Gastroesophageal sphincter (tissue), 4 donors: ENCODE measurements at places on chromosomes 7 and 10. TPM values are rescaled to one million over a fixed set of nuclear protein-coding genes. Genes with fewer than 3 reads are reported as not detected.

DNA sequence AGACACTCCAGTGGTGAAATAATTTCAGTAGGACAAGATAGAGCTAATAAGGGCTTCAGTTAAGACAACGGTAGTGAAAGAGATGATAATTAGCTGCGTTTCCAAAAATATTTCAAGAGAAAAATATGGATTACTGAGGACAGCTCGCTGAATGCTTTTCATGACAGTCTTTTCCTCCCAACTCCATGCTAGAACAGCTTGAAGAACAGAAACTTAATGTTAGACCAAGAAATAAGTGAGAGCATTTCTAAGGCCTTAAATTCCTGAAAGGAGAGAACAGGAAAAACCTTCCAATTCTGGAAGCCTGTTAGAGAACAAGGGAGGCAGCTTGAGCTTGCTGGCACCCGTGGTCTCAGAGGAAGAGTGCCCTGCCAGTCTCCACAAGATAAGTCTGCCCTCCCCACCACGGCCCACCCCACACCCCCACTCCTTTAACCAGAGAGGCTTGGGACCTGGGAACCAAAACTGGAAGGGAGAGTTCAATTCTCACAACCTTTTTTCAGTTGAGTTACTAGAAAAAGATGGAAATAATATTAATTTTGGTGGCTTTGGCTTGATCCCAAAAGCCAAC lies 1148.0 kb upstream of the CELF2 start:
- no peak for ATAC-seq

- no peak for ATAC-seq
Observed at GRCh38 chr10:104941662-104942061, 300.6 kb downstream of the SORCS3 start.

Gene LSM8
- total RNA-seq = 38.6 TPM

Gene UMAD1
- total RNA-seq = 7.4 TPM

DNA sequence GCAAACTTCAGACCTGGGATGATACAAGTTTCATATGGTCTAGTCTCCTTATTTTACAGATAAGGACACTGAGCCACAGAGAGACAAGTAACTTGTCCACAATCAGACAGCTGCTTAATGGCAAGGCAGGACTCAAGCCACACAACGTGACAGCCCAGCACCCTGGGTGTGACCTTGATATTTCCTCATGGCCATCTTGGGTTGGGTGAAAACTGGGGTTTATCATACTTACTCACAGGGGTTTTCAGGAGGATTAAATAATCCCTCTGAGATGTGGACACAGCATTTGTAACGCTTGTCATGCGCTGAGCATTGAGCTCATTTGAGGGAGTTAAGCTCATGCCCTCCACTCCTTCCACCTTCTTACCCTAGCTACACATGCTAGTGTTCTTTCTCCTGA lies 58.0 kb downstream of the ABLIM1 start:
- ATAC-seq = no peak

GRCh38 chr7:18402488-18403183 lies 92.9 kb upstream of the HDAC9 start:
- no peak for ATAC-seq

GRCh38 chr7:52154382-52154781 lies 837.8 kb upstream of the COBL start:
- ATAC-seq = no peak

GRCh38 chr7:87837597-87837996 lies 38.6 kb downstream of the SLC25A40 start:
- ATAC-seq = no peak

Gene PDK4
- total RNA-seq = 842 TPM

- no peak for ATAC-seq
Observed at GRCh38 chr7:95432606-95433005, 2.2 kb downstream of the PON2 start.

DNA sequence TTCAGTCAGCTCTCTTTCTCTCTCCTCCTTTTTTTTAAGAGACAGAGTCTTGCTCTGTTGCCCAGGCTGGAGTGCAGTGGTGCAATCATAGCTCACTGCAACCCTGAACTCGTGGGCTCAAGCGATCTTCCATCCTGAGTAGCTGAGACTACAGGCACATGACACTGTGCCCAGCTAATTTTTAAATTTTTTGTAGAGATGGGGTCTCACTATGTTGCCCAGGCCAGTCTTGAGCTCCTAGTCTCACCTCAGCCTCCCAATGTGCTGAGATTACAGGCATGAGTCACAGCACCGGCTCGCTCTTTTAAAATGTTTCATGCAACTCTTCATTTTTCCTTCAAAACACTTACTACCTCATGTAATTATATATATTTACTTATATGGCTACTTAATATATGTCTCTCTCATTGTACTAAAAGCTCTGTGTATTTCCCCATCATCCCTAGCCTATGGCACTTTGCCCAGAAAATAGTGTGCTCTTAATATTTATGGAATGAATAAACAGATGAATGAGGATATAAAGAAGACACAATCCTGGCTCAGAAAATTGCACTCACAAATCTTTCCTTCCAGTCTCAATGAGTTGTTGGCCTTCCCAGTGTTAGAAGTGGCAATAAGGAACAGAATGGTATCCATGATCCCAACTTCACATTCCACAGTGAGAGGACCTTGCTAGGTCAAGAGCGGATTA lies 33.9 kb downstream of the EBLN1 start:
- no peak for ATAC-seq

Gene GPR22
- not detected for total RNA-seq

Gene AKR1D1
- total RNA-seq = not detected

- ATAC-seq = no peak
Observed at GRCh38 chr10:132252412-132252811, 55.3 kb downstream of the STK32C start.

Gene CLEC2L
- total RNA-seq = 0.39 TPM

DNA sequence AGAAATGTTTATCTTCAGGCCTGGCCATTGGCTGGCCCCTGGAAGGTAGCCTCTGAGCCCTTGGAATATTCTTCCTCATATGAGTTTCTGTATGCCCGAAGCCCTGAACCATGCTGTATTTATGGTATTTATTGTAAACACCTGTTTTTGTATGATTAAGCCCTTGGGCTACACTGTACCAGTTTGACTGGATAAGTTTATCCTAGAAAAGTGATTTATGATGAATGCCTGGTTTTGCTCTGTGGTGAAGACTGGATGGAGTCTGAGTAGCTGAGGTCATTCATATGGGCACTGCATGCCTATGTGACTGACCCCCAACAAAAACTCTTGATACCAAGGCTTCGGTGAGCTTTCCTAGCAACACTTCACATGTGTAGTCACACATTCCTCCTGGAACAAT lies 66.7 kb downstream of the CASD1 start:
- ATAC-seq = no peak

DNA sequence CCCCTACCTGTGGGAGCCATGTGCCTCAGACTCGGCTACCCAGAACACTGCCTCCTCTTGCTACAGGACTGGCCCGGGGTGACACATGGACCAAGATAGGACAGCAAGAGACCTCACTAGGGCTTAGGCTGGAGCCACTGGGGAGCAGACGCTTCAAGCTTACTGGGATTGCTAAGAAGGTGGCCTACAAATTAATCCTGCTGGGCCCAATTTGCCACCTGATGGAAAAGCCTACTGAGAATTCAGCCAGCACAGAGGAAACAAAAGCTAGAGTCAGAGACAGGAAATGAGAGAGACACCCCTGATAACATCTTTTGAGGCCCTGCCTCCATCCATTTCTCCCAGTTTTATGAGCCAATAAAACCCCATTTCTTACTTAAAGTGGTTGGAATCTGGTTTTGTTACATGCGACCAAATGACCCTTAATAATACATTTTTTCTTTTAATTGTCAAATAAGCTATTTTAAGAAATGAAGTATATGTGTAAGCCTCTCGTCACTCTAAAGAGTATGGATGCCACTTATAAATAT lies 282.1 kb downstream of the CXCL12 start:
- no peak for ATAC-seq

- ATAC-seq = peak; percentile 27
Observed at GRCh38 chr7:142939226-142939910, at the start of gene LLCFC1. Gene LLCFC1 (plus strand): TSS chr7:142939484. CDS start chr7:142939622, 138 bp downstream.

Gene FXYD4
- total RNA-seq = not detected

DNA sequence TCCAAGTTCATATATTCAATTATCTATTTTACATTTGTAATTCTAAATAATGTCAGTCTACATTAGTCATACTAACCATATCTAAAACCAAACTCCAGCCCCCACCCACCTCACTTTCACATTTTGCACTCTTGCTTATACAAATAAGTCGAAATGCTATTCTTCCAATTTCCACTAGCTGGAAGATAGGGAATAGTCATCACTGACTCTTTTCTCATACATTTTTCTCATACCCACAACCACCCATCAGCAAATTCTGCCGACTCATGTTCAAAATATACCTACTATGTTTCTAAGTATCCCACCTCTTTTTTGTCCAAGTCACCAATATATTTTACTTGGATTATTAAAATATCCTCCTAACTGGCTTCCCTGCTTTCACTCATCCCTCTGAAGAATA lies 93.2 kb upstream of the DGKB start:
- no peak for ATAC-seq

Gene FRAT2
- total RNA-seq = 10.8 TPM

DNA sequence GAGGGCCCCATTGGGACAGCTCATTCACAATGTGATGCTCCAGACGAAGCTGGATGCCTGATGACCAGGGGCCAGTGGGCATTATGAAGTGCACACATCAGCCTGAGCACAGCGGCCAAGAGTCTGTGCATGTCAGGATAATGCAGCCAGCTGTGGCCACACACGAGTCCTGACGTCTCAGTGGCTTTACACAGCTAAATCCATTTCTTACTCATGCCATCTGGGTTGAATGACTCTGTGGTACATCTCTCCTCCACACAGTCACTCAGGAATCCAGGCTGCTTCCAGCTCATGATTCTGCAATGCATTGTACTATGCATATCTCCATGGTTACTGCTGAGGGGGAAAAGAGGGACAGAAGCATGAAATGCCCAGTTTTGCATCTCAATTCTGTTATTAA lies 123.6 kb downstream of the PRLHR start:
- no peak for ATAC-seq

DNA sequence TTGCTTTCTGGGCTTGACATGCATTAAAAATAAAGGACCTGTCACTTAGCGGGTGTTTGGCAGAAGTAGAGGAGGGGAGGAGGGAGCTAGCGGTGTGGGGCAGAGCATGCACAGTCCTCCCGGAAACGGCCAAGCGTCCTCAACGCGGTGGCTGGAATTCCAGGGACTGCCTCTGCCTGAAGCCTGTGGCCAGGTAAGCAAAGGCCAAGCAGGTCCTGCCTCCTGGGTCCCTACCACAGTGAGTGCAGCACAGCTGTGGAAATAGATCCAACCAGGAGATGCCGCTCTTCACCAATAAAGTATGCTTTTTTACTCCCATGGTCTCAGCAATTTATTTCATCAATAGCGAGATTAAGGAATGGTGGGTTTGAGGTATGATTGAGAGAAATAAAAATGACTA lies 323.4 kb downstream of the WDR37 start:
- ATAC-seq = no peak

- no peak for ATAC-seq
Observed at GRCh38 chr10:35896001-35896400, 253.9 kb upstream of the FZD8 start.

DNA sequence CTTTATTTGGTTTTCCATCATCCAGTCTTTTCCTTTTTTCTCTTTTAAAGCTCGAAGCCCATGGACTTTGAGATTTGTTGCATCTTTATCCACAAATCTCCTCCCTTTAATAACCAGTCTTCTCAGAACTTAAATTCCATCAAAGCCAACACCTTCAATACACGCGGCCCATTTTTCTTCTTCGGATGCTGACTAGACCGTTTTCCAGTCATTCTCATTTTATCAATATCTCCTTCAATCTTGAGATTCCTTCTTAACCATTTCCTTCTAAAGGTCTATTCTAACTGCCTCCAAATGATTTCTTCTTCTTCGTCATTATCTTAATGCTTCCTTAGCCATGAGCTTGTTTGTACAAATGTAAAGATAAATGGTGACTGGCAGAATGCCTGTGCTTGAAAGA lies 173.5 kb downstream of the BAMBI start:
- ATAC-seq = no peak

GRCh38 chr7:45564886-45565455 lies 9.2 kb upstream of the ADCY1 start:
- no peak for ATAC-seq

Gene GTF2I
- total RNA-seq = 116 TPM

Gene NODAL
- not detected for total RNA-seq

Gene NPC1L1
- 0.08 TPM for total RNA-seq

- no peak for ATAC-seq
Observed at GRCh38 chr10:73876157-73876556, 1.8 kb upstream of the CAMK2G start.

- no peak for ATAC-seq
Observed at GRCh38 chr10:118256825-118257570, 85.1 kb downstream of the FAM204A start.

Gene RBP3
- total RNA-seq = not detected

- ATAC-seq = no peak
Observed at GRCh38 chr10:97039538-97040247, 146.1 kb downstream of the SLIT1 start.

Gene FRA10AC1
- total RNA-seq = 28.6 TPM

DNA sequence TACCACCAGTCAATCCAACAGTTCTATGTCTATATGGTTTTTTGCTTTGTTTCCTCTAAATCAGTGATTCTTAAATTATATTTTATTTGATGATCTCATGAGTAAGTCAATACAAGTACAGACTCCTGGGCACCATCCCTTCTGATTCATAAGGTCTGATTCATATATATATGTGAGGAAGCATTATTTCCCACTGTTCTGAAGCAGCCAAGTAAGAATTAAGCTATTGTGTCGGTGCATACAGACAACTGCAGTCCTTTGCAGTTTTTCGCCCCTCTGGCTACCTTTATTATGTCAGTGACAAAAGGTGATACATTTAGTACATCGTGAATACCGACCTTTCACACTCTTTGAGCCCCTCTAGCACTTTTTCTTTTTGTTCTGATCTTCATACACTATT lies 1079.6 kb upstream of the C7orf33 start:
- no peak for ATAC-seq

DNA sequence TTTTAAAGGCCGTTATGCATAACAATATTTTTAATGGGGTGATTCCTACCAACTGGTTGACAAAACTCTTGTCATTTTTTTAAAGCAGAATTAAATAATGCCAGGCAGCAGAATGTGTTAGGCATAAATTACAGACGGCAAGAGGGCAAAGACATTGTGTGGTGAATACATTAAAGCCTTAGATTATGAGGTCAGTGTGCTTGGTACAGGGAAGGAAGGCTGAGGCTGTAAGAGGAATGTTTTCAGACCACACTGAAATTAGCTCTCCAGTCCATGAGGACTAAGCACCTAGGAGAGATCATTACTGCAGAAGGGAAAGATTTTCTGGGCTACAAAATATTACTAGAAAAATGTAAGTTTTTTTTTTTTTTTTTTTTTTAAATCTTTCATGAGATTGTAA lies 312.8 kb upstream of the PRKCQ start:
- no peak for ATAC-seq

GRCh38 chr7:38453168-38453567 lies 178.0 kb downstream of the AMPH start:
- ATAC-seq = no peak
